ENCODE measurements at places on chromosomes 6 and 20.

GRCh38 chr6:56440551-56440981, 193.2 kb upstream of the COL21A1 start:
- no peak for DNase-seq

GRCh38 chr6:107750176-107750797, 73.8 kb downstream of the SCML4 start:
- no peak for DNase-seq

DNA sequence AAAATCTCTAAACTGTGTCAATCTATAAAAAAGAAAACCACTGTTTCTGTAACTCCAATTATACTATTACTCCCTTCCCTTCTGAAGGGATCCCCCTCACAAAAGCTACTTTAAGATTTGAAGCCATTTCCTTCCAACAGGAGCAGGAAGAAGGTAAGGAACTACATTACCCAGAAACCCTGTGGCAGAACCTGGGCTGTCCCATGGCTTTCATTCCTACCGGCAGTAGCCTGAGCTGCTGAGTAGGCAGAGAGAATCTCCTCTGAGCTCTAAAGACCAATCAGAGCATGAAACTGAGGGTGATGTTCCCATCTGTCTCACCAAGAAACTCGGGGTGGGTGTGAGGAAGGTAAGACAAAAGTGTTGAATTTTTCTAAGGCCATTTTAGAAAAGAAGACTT, 108.0 kb upstream of the LRFN2 start:
- no peak for DNase-seq

GRCh38 chr20:50217207-50217949, 26.7 kb downstream of the CEBPB start:
- DNase-seq, result no peak

DNA sequence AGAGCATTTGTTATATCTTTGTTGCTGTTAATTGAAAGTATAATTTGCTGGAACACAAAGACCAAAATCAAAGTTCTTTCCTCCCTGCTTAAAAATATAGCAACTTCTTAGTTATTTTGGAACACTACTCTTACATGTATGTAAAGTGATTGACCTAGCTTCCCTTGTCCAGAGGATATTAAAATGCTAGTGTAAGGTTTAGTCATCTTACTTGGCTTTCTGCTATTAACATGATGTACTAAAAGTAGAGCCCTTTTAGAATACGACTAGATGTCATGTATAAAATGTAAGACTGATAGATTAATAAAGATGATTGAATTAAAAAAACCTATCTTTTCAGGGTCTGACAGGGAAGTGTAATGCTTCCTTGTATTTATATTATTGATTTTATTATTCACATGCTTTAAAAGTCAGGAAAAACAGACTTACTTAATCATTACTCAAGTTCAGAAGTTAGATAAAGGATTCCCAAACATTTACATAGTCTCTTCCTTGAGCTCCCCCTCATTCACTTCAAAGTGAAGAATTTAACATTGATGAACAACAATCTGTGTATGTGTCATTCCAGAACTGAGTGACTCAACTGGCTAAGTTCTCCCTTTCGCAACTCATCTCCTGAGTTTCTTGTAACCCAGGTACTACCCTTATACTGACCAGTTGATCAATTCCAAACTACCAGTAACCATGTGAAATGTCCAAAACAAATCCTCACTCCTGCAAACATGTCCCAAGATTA, 50.9 kb downstream of the BTBD9 start:
- DNase-seq, result no peak

DNA sequence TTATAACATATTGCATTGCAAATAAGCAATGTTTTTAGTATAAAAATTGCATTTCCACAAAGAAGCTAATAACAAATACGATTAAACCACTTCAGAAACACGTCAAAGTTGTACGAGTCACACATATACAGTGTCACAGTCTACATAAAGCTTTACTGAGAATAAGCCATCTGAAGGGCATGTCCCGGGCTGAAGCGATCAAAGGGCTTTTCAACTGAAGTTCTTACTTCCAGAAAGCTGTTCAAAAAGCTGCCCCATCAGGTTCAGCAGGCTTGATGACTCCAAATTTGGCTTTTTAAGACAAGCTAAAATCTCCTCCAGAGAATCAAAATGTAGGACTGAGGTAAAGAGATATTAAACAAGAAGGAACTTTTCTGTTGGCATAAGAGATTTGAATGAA, 37.5 kb upstream of the HAO1 start:
- no peak for DNase-seq

DNA sequence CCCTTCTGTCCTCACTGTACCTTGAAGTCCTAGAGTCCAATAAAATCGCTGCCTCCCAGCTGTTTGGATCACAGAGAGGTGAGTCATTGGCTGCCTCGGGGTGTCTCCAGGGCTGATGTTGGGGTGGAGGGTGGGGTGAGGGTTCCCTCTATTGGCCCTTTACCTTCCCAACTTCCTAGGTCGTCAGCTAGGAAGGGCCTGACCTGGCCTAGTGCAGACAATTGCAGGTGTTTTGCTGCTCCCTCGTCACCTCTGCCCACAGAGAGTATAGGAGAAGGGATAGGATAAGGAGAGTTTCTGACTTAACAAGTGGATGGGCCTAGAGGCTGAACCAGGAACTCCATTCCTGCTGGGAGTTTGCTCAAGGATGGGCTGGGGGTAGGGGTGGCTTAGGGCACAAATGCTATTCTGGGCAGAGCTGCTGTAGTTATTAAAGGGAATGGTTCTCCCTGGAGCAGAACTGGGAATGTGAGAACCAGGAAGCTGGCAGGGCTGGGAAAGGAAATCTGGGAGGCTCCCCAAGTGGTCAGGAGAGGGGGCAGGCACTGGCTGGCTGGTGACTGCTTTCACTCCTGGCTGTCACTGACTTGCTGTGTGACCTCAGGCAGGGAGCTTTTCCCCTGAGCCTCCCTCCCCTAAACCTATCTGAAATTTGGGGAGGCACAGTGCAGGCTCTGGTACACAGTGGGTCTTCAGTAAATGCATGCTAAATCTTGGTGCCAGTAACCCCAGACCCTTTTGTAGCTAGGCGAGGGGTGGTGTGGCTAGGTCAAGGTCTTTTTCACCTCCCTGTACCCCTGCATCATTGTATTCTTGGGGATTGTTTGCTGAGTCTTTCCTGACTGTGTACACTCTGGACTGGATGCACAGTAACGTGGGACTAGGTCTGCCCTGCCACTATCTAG, 1.5 kb downstream of the TP53INP2 start:
- no peak for DNase-seq

DNA sequence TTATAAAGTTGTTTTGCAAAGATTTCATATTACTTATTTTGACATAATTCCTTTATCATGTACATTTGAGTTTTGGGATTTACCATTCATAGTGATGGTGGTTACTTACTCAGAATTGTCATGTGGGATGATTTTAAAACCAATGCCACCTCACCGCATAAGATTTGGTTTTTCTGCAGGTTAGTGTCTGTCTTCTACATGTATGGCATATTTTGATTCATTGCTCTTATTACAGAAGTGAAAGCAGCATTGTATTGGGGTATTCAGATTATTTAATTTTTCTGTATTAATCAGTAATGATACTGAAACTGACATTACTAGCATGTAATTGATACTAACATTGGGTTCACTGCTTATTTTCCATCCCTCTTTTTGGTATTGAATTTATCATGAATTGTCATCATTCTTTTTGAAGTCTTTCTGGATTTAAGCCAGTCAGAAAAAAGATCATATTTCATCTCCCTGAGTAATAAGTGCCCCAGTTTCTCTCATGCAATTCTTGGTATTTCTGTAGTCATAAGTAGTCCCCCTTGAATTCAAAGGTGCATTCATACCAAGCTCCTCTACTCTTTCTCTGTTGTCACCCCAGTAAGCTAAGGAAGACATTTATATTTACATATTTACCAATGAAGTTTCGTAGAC, 176.6 kb downstream of the BCKDHB start:
- DNase-seq, result no peak

DNA sequence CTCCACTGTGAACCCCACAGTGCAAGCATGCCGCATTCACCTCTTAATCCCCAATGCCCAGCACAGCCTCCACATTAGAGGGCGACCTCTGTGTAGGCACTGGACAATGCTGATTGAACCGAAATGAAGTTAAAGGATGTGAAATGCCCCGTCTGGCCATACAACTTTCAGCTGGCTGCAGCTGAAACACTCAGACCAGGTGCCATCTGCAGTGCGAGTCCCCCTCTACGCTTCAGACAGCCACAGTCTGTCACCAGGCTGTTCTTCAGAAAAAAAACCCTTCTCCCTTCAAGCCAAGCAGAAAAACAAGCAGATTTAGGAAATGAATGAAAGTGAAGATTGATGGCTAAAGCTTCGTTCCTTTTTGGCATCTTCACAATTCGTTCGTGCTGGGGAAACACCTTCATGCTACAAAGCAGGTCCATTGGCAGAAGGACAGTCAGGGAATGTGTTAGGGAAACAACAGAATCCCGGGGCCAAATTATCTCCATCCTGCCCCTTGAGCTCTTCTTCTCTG, 44.7 kb downstream of the TNFAIP3 start:
- DNase-seq, result no peak

DNA sequence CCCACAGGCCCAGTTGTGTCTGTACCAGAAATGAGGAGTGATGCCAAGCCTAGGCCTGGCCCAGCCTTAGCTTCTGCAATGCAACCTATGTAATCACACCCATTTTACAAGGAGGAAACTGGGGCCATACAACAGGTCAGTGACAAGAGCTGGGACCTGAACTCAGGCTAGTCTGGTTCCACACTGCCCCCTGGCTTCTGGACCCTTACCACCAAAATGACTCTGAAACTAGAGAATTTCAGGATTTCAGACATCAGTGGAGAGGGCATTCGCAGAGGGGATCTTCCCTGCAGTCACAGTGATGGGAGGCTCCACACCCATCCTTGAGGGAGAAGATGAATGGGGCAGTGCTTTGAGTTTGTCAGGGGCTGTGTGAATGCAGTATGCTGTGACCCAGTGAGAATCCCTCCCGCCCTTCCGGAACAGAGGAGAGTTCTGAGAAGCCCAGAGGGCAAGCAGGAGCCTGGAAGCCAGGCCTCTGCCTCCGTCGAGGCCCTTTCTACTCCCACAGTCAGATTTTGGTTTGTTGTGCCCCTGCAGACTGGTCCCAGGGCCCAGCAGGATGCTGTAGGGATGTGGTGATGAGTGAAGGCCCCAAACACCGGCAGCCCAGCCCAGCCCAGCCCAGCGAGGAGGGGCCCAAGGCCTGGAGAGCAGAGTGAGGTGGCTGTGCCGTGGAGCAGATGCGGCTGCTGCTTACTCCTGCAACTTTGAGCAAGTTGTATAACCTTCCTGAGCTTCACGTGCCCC, 48.1 kb upstream of the MYL9 start:
- DNase-seq, result no peak

GRCh38 chr6:36563237-36563927, 16.1 kb upstream of the STK38 start:
- DNase-seq, result no peak

All from pulmonary artery endothelial cell (primary cell).